Activated CD4-positive, alpha-beta T cell treated with anti-CD3 and anti-CD28 coated beads for 1 hour (primary cell): ENCODE measurements at places on chromosomes 5 and 9.

GRCh38 chr5:143168921-143169810, 234.3 kb downstream of the NR3C1 start:
- DNase-seq = no peak

GRCh38 chr9:110116543-110116885, 91.4 kb downstream of the C9orf152 start:
- DNase-seq = no peak

GRCh38 chr5:140883373-140883772, 1.4 kb downstream of the PCDHA13 start:
- DNase-seq = no peak

GRCh38 chr9:115601434-115601833, 483.5 kb upstream of the TNC start:
- no peak for DNase-seq

GRCh38 chr9:26955222-26955903, 849 bp upstream of the IFT74 start:
- no peak for DNase-seq

DNA sequence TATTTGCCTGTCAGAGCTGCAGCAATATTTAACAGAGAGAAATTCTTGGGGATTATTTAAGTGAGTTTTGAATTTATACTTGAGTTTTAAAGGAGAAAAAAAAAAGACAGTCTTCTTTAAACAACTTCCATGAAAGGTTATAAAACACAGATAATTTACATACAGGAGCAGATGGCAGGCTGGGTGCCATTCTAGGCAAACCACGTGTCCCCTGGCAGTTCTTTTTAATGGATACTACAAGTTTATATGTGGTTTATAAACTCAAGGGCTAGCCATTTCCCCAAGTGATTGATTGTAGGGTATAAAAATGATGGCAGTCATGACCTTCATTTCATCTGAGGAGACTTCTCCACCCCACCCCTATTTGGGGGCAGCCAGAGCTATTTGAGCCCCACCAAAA, 166.6 kb downstream of the FSTL4 start:
- DNase-seq = no peak

DNA sequence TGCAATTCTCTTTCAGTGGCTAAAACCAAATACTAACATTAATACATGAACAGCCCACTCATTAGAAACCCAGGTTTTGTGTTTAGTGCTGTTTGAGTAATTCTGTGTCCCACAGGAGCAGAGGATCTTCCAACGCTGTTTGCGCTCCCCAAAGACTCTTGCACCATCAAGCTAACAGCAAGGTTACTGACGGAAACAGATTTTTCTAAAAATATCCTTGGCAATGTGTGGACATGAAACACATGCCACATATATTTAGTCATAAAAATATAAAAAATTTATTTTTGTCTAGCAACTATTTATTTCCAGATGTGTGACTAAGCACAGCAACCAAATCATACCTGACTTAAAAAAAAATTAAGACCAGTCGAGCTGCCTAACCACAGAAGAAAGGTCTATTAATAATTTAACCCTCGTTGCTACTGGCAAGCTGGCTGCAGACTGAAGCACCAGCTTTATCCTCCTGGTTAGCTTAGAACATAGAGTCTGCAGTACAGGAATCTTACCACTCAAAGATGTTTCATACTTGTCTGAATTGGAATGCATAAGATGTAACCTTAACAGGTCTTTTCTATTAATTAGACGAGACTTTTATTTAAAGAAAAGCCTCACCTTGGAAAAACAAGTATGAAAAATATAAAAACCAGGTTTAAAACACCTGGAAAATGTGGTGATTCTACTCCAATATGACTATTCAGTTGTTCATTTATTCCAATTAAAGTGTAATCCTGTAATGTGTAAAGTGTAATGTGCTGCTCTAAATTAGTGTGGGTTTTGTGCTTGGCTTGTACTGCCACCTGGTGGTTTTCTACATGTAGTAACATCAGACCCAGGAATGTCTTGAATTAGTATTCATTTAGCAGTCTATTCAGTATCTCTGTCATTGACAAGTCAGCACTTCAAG, 272.5 kb downstream of the EPB41L4A start:
- DNase-seq = peak; percentile 19

DNA sequence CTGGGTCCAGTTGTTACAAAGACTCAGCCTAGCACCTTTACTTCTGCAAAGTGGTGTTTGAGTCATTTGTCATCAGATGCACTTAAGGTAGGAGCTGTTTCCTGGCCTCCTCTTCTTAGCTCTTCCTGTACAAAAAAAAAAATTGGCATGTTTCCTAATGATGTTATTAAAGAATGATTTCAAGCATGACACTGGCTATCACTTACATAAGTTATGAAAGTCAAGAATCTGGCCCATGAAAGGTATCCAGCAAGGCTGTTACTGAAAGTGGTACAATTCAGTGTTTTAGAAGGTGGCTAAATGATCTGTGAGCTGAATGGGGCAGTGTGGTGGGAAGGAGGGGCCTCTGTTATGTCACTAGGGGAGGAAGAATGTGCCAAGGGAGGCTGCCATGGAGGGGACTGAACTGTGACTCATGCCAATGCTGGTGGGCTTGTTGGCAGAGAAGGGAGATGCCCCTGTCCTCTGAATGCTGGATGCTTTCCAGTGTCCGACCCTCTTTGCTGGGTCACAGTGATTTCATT, 175.1 kb upstream of the MAP1B start:
- no peak for DNase-seq

DNA sequence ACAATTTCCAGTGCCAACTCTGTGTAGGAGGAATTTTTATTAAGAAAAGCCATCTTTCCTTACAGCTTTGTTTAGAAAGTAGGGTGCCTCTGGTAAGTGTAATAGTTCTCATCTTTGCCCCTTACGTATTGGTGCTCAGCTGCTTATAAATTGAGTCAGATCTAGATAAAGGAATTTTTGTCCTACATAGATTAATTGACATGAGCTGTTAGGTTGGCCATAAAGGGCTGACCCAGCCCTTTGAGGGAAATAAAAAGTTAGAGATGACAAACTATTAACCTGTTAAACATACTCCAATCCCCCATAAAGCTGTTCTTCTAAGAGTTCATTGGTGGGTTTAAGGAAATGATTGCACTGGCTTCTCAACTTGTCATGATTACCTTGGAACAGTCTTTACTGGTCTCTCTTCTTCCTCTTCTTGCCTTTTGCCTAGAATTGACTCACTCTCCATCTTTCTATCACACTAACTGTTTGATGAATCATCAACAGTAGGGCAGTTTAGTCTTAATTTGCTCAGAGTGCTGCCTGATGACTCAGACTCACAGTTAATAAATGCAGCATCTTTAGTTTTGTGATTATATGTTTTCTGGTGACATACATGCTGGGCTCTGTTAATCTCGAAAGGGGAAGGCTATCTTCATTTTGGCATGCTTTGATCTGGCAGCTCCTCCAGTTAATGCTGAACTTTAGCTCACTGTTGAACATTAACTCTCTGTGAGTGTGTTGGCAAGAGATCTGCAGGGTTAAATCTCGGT, 51.7 kb downstream of the ARHGAP26 start:
- no peak for DNase-seq

DNA sequence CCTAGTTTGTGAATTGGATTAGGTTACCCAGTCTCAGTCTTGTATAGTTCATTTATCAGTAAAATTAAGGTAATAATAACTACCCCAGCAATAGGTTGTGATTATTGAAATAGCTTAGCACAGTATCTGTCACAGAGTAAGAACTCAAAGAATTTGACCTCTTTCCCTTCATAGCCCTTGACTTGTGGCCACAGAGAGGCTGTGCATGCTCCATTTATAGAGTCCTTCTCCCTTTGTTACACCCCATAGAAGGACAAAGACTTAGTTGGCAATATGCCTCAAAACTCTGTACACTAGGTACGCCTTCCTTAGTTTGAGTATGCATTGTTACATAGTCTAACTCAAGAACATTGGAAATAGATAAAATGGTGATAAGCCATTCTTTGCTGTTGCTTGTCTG, 257.2 kb downstream of the KCTD16 start:
- DNase-seq = no peak

DNA sequence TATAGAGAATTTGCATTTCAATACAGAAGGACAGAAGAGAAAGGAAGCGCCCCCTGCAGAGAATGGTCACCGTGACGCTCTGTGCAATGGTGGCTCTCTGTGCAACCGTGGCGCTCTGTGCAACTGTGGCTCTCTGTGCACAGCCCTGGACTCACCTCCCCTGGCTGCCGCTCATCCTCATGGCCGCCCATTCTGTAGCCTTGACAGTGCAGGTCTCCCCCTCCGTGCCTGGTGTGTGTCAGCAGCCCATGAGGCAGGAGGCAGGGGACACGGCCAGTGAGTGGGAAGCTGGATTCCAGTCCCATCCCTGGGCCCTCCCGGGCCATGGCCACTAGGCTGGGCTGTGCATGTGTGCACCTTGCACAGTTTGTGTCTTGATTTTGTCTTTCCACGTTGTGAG, 12.0 kb downstream of the EXOC3 start:
- DNase-seq = no peak

DNA sequence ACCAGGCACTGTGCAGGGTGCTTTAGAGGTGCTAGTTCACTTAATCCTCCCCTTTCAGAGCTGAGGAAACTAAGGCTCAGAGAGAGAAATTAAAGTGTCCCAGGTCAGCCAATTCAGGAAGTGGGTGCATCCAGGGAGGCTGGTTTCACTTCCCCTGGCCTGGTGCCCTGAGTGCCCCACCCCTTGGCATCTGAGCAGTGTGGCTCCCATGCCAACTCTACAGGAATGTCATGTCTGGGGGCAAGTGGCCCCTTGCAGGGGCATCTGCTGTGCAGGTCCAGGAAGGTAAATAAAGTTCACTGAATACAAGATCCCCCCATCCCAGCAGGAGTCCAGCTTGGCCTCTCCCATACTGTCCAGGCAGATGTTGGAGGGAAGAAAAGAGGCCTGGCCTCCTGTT, 4.4 kb upstream of the N4BP3 start:
- DNase-seq = no peak

GRCh38 chr5:68331192-68332079, 115.9 kb downstream of the PIK3R1 start:
- no peak for DNase-seq

DNA sequence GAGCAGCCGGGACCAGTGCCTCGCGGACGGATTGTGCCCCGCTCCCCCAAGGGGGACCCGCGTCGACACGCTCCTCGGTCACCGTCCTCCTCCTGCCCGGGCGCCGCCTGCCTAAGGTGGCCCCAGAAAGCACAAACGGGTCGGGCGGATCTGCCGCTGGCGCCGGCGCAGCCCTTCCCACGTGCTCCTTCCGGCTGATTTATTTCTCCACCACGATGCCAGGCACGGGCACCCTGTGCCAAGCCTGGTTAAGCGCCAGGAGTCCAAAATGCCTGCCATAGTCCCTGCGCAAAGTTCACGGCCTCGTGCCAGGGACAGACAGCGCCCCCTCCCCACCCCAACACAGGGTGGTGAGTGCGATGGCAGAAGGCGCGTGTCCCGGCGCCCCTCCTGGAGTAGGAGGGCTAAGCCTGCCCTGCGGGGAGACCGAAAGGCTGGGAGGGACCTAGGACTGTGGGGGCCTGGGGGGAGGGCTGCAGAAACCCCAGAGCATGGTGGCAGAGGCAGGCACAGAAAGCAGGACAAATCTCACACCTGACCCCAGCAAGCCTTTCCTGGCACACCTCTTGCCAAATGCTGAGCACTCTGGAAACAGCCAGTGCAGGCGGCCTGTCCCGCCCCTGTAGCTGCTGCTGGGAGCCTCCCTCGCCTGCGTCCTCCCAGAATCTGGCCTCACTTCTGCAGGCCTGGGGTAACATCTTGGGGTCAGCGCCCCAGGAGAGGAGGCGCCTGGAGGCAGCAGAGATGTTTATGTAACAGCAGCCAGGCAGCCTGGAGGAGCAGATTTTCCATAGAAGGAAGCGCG, 1.1 kb upstream of the NOTCH1 start:
- DNase-seq = peak; percentile 47

DNA sequence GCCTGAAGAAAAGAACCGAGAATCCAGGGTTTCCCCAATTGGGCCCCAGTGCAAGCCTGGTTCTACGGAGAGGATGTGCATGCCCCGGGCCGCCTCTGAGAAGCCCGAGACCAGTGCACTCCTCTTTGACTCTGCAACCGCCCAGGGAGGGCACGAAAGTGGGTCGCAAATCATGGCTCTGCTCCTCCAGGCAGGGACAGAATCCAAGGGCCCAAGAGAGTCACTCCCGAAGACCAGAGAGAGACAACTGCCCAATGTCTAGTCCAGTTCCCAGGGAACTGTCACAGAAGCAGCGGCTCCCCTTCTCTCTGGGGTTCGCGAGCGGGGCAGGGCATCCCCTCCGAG, 107.8 kb downstream of the PSD2 start:
- DNase-seq = no peak

DNA sequence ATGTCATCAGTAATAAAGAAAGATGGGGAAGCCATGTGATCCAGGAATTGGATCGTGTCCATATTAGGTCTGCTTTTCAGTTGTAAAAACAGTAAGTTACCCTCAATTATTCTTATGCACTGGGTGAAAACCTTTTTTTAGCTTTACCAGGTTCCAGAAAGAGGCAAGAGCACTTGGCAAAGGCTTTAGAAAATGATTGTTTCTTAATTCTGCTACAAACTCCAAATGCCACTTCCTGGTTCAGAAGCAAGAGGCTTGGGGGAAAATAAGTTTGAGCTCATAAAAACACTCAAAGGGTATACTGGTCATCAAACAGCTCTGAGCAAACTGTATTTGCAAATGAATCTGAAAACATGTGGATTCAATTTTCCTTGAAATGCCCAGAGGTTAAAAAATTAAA, 615.6 kb downstream of the EBF1 start:
- no peak for DNase-seq

DNA sequence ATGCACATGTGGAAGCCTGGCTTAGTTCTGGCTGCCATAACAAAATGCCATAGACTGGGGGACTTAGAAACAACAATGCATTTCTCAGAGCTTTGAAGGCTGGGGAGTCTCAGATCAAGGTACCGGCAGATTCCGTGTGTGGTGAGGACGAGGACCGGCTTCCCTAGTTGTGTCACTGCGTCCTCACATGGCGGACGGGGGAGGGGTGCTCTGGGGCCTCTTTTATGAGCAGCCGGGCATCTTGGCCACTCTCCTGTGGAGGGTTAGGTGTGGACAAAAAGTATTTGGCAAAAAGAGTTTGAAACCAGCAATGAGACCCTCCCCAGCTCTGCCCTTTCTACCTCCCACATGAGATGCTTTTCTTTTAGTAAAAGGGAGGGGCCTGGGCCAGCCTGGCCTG, 118.5 kb upstream of the LPCAT1 start:
- no peak for DNase-seq

DNA sequence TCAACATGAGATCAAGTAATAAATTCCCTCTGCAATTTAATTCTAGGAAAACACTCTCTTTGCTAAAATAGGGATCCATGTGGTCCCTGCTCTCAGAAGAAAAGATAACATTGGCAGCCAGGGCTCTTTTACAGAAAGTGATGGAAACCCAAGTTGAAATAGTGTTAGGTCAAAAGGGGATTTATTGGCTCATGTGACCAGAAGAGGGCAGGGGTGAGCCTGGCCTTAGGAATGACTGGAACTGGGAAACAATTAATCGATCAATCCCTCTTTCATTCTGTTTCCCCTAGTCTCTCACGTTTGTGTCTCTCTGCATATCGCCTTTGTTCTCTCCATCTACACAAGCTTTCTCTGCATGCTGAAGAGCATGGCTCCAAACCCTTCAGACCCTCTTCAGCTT, 58.3 kb upstream of the ALDH1B1 start:
- DNase-seq = no peak
